ENCODE measurements at places on chromosomes 12 and 14.

- no peak for DNase-seq
Measured at GRCh38 chr12:26868447-26869103, 35.6 kb upstream of the ITPR2 start.

DNA sequence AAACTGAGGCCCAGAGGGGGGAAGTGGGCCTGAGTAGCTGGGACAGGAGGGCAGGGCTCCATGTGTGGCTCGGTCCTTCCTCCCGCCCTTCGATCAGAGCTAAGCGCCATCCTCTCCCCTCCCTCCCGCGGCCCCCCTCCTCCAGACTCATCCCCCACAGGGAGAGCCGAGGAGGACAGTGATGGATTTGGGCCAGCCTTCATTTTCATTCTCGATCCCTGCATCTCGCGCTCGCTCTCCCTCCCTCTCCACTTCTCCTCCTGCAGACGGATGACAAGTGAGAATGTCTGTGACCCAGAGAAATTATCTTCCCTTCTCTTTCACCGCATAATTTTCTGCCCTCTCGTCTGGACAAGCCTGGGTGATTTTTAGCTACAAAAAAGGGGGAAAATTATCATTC, 183.3 kb downstream of the RBM19 start:
- DNase-seq: no peak

DNA sequence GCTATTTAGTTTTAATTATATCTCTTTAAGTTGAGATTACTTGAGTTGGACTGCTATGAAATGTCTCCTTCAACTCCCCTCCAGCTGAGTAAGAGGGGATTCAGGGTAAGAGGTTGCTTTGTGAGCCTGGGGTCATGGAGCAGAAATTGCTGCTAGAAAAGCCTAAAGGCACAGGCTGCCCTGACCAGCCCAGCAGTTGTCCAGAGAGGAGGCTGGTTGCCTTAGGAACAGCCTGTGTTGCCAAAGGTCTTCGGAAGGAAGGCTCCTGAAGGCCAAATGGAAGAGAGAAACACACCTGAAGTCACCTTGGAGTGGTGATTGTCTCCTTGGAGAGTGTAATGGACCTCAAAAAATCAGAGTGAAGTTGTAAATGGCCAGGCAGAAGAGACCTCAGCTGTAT, 235.5 kb upstream of the PDE3A start:
- DNase-seq: no peak

DNA sequence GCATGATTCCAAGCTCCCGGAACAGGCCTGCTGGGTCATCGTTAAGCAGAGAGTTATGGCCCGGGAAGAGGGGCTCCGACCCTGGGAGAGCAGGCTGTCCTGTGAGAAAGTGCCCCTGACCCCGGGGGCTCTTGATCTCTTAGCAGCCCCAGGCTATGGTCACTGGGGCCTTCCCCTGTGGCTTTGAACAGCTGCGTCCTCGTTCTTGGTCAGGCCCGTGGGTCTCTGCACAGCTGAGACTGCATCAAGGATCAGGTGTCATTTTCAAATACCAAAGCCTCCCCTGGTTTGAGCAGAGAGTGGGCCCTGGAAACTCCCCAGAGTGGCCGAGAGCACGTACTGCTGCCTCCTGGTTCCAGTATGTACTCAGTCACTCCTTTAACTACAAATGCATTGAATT, 114.8 kb downstream of the ESRRB start:
- DNase-seq: no peak

DNA sequence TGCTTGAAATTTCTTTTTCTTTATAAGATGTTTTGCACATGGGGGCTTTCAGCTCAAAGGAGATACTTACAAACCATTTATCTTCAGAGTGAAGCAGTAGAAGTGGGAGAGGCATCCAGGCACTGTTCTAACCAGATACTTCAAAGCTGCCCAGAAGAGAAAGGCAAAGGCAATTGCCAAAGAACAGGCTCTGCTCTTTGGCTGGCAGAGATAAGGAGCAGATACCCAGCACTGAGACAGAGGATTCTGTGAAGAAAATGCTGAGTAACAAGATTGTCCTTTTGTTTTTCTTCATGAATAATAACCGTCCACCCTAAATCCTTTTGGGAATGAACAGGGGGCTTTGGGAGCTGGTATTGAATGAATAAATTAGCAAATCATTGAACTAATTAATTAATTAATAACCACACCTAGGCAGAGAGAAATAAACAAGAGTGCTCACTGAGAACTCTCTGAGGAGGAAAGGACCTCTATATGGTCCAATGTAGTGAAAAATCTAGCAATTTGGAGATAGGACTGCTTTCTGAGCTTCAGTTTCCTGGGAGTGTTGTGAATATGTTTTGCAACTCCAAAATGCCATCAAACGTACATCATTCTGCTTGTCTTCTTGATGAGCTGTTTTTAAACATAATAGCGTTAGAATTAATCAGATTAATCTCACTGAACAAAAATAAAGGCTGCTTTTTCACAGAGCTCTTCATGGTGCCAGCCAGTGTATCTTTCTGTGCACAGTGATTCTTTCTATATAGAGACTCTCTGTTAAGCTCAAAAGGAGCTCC, 192.8 kb upstream of the AMIGO2 start:
- DNase-seq: peak; percentile 31

DNA sequence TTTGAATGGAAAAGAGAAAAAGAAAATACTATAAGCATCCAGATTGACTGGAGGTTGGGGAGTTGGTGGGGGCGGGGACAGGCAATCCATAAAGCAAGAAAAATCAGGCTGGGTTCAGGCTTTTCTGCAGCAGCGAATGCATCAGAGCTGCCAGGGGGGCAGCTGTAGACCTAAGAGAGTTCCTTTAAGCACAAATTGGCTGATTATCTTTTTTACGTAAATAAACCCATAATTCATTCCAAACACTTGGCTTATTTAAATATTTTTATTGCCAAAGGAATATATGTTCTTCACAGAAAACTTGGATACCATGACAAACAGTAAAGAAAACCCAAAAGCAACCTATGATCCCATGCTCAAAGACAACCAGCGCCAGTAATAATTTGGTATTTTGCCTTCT, 10.2 kb downstream of the BDKRB2 start:
- no peak for DNase-seq

- DNase-seq: no peak
Measured at GRCh38 chr14:100754020-100754419, 27.3 kb downstream of the DLK1 start.
